ENCODE measurements at places on chromosomes 5 and 9. TPM values are rescaled to one million over a fixed set of nuclear protein-coding genes. Genes with fewer than 3 reads are reported as not detected.

The PRXL2C gene
- total RNA-seq, result 29.3 TPM

The ACTBL2 gene
- under 0.01 TPM for total RNA-seq

The NOXA1 gene
- total RNA-seq, result 0.77 TPM

The AQP3 gene
- total RNA-seq, result 9.0 TPM

The KIF4B gene
- total RNA-seq, result under 0.01 TPM

The LNPEP gene
- total RNA-seq, result 26.2 TPM
